ENCODE measurements at places on chromosomes 1 and 21.

GRCh38 chr1:158075078-158075477 lies 81.6 kb downstream of the KIRREL1 start:
- DNase-seq: no peak

DNA sequence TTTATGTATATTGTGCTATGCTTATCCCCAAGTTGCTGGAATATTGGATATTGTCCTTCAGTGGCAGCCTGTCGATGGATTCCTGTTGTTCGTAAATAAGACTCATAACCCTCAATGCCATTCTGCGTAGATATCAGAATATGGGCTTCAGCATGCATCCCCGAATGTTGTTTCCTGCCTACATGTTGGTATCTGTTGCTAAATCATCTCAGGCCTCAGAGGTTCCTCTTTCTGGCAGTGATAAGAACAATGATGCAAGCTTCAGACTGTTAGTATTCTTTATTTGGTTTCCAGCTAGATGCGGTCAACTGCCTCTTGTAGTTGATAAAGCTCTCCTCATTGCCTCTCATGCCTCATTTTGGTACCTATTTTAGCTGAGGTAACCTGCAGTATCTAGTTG lies 2082.6 kb downstream of the MRPL39 start:
- DNase-seq: no peak

DNA sequence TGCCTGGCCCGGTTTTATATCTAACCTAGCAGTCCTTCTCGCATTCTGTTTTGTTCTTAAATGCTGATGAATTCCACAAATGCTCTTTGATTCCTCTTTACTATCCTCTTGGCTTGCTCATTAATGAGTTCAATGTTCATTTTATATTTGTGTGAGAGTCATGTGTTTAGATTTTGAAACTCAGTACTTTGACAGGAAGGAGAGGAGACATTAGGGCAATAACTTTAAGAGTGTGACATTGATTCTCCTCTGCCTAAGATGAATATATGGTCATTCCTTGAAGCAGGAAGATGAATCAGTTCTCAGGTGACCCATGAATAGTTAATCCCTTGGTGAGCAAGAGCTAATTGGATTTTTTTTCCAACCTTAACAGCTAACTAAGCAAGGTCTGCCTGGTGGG lies 84.1 kb downstream of the MRPS6 start:
- DNase-seq: no peak

DNA sequence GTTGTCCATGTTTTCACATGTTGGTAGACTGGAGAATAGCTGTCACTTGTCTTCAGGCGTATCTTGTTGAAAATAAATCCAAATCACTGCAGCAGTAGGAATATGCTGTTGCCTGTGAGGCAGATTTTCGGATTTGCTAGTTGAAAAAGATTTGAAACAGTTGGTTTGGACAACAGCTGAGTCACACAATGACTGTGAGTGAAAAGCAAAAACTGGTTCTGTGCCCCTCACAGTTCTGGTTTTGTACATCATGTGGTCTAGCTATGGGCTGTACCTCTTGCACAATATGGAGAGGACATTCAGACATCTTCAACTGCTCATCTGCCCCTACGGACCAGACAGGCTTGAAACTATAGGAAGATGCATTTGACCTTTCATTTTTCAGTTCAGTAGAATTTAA lies 1.8 kb downstream of the ARF1 start:
- no peak for DNase-seq

DNA sequence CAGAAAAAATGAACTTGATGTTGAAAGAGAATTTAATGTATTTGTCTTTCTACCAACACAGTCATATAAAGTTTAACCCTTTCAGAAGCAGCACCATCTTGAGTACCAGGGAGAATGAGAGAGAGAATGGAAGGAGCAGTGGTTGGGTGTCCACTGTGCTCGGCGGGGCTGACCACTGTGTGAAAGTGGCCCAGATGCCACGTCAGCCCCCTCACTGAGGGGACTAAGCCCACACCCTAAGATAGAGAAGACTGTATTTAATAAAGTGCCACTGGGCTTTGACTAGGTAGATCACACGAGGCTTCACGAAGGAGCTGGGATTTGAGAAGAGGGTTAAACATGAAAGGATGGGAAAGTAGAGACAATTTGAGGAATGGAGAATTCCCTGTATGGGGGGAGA lies 31.2 kb downstream of the BATF3 start:
- DNase-seq: no peak

- DNase-seq: no peak
These were observed 11.8 kb downstream of the TPM3 start for GRCh38 chr1:154179946-154180687.

DNA sequence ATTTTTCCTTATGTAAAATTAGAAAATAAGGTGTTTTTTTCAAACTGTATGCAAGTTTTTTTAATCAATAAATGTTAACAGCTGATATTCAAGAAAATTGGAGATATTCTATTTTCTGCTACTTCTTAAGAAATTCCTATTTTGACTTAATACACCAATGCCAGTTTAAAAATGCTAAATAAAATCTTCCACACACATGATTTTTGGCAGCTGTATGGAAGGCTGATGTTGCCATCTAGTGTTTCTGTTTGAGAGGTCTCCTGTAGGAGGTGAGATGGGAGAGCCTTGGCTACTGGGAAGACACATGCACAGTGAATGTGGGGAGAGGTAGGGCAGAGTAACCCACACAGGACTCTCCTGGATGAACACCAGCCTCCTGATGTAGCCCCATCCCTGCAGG lies 29.2 kb upstream of the OR2B11 start:
- DNase-seq: peak; percentile 52
